ENCODE measurements at places on chromosomes 16 and 17.
A peak's percentile ranks its signal among the peaks of the same experiment; 100 is the strongest.

- no peak for DNase-seq
Measured at GRCh38 chr16:79642652-79643051, 42.1 kb upstream of the MAF start.

- DNase-seq, result no peak
Measured at GRCh38 chr17:68277807-68278206, 13.1 kb downstream of the SLC16A6 start.

- peak; percentile 48 for DNase-seq
Measured at GRCh38 chr16:24036614-24037013, 200.8 kb downstream of the PRKCB start.

GRCh38 chr17:36717088-36717487, 115.7 kb downstream of the MRM1 start:
- no peak for DNase-seq

- DNase-seq, result no peak
Measured at GRCh38 chr17:80146121-80147034, 550 bp downstream of the EIF4A3 start.

DNA sequence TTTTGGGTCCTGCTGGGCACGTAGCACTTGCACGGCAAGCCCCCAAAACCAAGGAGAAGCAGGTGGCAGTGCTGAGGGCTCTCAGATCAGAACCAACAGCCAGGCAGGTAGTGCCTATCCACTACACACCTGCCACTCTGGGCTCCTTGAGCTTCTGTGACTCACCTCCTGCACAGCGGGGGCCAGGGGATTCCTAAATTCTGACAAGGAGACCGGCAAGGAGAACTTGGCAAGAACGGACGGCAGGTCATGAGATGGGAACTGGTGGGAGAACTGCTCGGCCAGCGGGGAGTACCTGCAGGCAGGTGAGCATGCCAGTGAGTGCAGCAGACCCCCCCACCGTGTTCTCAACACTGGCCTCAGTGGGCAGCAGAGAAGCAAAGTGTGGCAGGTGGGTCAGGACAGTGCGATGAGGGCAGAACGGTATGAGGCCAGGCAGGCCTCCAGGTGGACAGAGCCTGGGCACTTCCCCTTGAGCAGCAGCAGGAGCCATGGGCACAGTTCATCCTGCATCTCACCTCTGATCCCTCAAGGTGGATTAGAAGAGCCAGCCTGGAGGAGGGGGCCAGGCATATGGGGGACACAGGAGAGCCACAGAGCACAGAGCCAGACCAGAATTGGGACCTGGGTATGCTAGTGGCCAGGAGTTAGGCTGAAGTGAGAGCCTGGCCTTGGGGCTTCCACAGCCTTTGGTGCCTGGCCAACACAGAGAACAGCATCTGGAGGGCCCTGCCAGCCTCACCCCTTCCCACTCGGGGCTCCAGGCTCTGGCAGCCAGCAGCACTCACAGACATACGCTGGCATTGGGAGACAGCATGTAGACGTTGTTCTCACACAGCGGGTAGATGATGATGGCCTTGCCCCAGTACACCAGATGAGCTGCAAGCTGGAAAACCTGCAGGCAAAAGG, 14.7 kb downstream of the MPG start:
- no peak for DNase-seq

GRCh38 chr17:64343833-64344637, 46.6 kb downstream of the PECAM1 start:
- DNase-seq, result peak; percentile 74

DNA sequence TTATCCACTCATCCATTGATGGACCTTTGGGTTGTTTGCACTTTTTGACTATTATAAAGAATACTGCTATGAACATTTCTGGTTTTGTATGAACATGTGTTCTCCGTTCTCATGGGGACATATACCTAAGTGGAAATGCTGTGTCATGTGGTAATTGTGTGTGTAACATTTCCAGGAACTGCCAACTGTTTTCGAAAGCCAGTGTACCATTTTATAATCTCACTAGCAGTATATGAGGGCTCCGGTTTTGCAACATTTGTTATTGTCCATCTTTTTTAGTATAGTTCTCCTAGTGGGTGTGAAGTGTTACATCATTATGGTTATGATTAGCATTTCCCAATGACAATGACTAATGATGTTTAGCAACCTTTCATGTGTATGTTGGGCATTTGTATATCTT, 5.1 kb upstream of the TRIM25 start:
- DNase-seq, result no peak

Measured in mucosa of gallbladder (tissue), 1 donor.